CD4-positive, alpha-beta T cell treated with Interleukin-2 at 100 ng/mL for 4 hours (primary cell): ENCODE measurements at places on chromosomes 3 and 15.

- DNase-seq, result no peak
Observed at GRCh38 chr3:17942856-17943255, 200.4 kb upstream of the TBC1D5 start.

- DNase-seq, result no peak
Observed at GRCh38 chr15:72579814-72580213, 74.7 kb upstream of the GOLGA6B start.

GRCh38 chr3:146503461-146504202 lies 34.3 kb upstream of the PLSCR2 start:
- DNase-seq, result no peak

DNA sequence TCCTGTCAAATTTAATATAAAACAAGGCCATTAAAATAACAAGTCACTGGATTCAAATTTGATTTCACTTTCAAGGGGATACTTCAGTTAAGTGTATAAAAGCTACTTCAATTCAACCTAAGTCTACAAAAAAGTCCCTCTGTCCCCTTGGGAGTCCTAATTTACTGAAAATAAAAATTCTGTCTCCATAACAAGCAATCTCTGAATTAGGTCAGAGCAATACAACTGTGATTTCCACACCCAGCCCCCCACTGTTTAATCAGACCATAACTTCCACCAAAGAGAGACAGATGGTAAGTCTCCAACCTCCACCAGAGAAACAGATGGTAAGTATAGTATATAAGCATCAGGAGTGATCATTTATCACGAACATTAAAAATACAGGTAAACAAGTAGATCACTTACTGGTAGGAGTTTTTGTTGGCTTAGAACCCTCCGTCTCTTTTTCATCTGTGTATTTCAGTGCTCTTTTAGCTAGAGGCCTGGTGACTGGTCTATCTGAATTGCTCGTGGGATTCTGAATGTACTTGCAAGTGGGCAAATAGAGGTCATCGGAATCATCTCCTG lies 12.1 kb downstream of the SGO1 start:
- DNase-seq, result no peak

- no peak for DNase-seq
Observed at GRCh38 chr3:153061938-153062528, 100.0 kb upstream of the RAP2B start.

- no peak for DNase-seq
Observed at GRCh38 chr3:159732172-159733111, 256.2 kb upstream of the IL12A start.
